Choroid plexus epithelial cell (primary cell): ENCODE measurements at places on chromosomes 2 and 18.
A peak's percentile ranks its signal among the peaks of the same experiment; 100 is the strongest.

GRCh38 chr2:117921520-117921919, 92.3 kb downstream of the CCDC93 start:
- no peak for DNase-seq

DNA sequence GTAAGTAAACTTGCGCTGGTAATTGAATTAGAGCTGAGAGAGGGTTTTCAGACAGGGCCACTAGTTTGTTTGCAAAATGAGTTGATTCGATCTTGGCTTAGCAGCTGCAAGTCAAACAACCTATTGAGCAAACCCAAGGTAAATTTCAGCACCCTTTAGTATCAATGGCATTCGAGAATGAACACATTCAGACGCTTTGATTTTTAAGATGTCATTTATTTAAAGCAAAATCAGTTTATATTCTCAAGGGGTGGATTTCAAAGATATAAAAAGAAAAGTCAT, 44.2 kb downstream of the TGIF1 start:
- DNase-seq, result no peak

DNA sequence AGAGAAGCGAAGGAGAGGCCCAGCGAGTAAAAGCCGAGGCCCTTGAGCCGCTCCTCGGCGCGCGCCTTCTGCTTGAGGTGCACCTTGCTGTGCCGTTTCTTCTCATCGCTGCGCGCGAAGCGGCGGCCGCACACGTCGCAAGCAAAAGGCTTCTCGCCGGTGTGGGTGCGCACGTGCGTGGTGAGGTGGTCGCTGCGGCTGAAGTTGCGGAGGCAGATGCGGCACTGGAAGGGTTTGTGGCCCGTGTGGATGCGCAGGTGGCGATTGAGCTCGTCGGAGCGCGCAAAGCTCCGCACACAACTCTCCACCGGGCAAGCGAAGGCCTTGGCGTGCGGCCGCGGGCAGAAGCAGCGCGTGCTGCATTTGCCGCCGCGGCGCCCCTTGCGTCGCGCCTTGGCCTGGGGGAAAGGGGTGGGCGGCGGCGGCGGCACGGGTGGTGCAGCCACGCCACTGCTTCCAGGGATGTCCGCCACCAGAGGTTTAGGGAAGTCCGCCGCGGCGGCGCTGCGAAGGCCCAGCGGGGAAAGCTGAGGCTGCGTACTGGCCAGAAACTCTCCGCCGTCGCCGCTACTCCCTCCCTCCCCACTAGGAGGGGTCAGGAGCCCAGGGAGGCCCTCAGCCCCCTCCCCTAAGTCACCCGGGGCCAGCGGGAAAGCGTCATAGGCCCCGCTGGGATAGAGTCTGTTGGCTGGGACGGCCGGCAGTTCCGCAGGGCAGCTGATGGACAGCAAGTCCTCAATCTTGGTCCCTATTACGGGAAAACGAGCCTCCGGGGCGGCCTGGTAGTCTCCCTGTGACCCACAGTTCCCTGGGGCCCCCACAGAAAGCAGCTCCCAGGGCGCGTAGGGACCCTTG, 1.7 kb downstream of the EGR4 start:
- DNase-seq, result no peak

- peak; percentile 51 for DNase-seq
Observed at GRCh38 chr2:55164534-55165480, 67.3 kb downstream of the CLHC1 start.

- DNase-seq, result peak; percentile 53
Observed at GRCh38 chr2:69625078-69625795, 18.3 kb downstream of the AAK1 start.

DNA sequence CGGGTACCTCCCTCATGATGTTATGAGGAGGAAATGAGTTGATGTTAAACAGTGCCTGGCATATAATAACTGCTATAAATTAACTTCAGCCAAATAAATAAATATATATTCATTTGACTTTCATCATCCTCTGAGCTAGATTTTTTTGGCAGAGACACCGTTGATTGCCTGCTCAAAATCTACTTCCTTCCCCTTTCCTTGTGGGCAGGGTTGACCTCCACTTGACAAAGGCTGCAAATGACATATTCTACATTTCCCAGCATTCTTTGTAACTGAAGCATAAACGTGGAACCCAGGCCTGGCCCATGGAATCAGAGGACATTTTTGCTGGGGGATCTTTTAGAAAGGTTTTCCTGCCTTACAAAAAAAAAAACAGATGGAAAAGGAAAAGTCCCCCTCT, 177.8 kb downstream of the TXNL1 start:
- DNase-seq, result no peak
